ENCODE measurements at places on chromosomes 1 and 21.
A peak's percentile ranks its signal among the peaks of the same experiment; 100 is the strongest.

GRCh38 chr1:205582471-205583291 is 49.1 kb downstream of the ELK4 start:
- DNase-seq, result no peak

GRCh38 chr1:48844187-48844586 is 67.5 kb upstream of the BEND5 start:
- no peak for DNase-seq

- no peak for DNase-seq
These were observed 61.8 kb downstream of the CLEC20A start for GRCh38 chr1:178434899-178435435.

- DNase-seq, result no peak
These were observed 7.5 kb downstream of the KLHL21 start for GRCh38 chr1:6594977-6595740.

DNA sequence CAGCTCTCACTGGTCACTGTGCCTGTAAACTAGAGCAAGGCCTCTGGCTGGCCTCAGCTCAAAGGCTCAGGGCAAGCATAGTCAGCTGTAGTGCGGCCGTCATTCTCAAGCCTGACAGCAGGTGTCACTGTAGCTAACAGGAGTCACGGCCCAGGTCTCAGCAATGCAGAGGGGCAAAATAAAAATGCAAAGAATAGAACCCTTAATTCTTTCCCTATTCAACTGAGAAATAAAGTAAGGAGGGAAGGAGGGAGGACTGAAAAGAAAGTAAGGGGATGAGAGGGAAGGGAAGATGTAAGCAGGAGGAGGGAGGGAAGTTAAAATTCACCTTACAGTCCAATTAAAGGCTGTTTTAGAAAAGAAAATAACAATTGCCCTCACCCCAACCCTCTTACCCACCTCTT is 106.1 kb downstream of the KIAA0319L start:
- peak; percentile 70 for DNase-seq

DNA sequence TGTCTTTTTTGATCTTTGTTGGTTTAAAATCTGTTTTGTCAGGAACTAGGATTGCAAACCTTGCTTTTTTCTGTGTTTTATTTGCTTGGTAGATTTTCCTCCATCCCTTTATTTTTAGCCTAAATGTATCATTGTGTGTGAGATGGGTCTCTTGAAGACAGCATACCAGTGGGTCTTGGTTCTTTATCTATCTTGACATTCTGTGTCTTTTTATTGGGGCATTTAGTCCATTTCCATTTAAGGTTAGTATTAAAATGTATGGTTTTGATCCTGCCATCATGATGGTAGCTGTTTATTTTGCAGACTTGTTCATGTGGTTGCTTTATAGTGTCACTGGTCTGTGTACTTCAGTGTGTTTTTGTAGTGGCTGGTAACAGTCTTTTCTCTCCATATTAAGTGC is 14.1 kb downstream of the ZNF678 start:
- no peak for DNase-seq

DNA sequence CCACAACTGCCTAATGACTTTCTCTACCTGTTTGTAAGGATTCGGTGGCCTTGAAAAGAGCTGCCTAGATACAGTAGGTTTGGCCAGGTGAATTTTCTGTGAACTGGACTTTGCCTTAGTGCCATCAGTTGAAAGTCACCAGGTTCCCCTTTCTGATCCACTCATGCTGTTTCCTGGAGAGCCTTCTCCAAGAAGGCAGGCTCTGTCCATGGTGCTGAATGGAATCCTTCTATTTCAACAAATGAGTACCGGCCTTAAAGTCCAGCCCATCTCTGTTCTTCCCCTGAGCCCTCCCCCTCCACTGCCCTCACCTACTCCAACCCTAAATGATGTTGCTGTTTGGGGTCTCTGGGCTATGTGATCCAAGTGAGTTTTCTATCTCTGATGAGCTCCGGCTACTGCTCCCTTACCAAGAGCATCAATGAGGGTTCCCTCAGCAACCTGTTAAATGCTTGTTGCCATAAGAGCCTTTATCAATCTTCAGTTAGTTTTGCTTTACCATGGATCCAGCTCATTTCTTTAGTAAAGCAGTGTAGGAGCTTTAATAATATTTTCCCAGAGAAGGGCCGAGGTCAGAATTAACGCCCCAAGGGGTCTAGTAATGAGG is 500.4 kb downstream of the PTPRU start:
- DNase-seq, result peak; percentile 57

- DNase-seq, result no peak
These were observed 102.1 kb downstream of the RUNX1 start for GRCh38 chr21:34946916-34947534.
